COR-L47 (cell line): ENCODE measurements at places on chromosomes 12 and 14.
A peak's percentile ranks its signal among the peaks of the same experiment; 100 is the strongest.

DNA sequence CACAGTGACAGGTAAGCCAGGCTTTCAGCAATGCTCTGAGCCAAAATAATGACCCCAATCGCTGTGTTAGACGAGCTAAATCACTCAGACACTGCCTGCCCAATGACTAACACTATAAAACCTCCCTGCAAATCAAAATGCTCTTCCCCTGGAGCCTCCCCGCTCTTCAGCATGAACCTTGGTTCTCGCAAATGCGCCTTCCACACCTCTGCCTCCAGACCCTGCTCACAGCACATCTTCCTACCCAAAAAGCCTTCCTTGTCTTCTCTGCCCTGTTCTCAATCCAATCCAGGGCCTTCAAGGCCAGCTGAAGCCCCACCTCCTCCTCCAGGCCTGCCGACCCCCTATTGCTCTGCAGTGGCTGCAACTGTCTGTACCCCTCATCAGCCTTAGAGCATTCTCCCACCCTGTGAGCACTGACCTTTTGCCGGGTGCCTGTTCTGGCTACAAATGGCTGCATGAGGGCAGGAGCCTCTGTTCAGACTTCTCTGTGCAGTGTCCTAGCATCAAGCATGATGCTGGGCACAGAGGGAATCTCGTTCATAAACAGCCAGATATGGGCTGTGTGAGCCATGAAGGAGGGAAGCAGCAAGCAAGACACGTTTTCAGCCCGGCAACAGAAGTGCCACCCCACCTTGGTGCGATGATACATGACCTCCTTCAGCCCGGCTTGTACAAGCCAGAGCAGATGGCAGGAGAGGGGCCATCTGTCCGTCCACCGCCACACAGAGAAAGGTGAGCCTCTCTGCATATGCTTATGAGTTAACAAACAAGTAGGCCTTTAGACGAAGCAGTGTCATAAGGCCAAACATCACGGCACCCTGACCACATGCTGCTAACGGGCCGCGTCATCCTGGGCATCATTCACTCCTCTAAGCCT lies 64.5 kb upstream of the DDX11 start:
- no peak for DNase-seq

GRCh38 chr12:47350062-47350408 lies 270.3 kb upstream of the AMIGO2 start:
- no peak for DNase-seq

DNA sequence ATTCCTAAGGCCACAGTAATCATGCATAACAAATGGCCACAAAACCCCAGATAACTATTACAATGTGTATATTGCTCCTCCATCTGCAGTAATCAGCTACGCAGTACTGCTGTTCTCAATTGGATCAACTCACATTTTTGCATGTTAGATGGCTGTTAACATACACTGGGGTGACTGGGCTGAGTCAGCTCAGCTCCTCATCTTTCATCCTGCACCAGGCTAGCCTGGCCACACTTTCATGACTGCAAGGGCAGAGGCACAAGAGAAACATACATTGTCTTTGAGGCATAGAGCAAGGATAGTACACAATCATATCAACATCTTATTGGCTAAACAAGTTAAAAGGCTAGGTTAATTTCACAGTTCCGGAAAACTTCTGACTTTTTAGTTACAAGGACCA lies 306.6 kb downstream of the SLC6A15 start:
- no peak for DNase-seq

DNA sequence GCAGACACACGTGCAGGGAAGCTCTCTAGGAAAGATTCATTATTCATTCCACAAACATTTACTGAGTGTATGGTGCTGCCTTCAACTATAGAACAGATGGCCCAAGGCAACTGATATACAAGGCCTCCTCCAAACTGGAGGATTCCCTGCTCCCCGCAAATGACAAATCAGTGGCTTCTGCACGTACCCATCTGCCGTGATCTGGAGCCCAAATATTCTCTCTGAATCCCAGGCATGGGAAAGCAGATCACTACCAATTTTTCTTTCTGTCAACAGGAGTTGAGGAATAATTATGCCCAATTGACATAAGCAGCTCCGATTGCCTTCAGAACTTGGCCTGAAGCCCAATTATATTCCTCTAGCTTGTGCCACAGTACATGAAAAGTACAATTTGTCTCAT lies 174.2 kb upstream of the CCDC196 start:
- DNase-seq: peak; percentile 58

DNA sequence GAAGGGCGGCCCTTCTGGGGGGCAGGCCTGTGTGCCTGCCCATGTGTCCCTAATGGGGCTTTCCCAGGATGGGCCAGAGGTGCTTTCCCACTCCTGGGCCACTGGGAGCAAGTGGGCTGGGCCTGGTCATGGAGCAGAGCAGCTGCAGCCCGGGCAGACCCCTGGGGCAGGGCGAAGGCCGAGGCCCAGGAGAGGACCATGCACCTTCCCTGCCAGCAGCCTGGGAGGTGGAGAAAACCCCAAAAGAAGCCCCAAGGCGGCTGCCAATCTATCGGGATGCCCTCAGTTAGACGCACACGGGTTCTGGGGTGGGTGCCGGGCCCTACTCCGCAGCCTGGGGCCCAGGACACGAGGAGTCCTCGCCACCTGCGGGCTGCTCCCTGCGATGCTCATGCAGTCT lies 16.1 kb upstream of the CRIP2 start:
- DNase-seq: no peak
